RWPE1 (cell line): ENCODE measurements at places on chromosomes 2 and 18.

GRCh38 chr18:35474884-35475283 lies 22.9 kb downstream of the INO80C start:
- no peak for DNase-seq

DNA sequence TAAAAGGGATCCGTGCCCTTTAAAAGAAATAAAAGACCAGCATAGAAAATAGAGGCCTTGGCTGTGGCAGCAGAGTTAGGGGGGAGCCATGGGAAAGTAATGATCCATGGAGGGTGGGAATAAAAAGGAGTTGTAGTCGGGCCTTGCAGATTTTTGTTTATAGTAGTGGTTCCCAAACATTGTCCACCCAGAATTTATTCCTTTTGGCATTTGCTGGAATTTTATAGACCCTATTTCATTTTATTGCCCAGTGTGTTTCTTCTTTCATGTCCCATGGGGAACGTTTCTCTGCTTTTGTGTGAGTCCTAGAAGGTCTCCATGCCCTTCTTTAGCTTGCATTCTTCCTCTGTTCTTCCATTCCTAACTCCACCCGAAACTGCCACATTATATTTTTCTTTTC lies 222.2 kb downstream of the LTBP1 start:
- no peak for DNase-seq

GRCh38 chr2:23596316-23596885 lies 211.4 kb downstream of the KLHL29 start:
- DNase-seq = no peak

DNA sequence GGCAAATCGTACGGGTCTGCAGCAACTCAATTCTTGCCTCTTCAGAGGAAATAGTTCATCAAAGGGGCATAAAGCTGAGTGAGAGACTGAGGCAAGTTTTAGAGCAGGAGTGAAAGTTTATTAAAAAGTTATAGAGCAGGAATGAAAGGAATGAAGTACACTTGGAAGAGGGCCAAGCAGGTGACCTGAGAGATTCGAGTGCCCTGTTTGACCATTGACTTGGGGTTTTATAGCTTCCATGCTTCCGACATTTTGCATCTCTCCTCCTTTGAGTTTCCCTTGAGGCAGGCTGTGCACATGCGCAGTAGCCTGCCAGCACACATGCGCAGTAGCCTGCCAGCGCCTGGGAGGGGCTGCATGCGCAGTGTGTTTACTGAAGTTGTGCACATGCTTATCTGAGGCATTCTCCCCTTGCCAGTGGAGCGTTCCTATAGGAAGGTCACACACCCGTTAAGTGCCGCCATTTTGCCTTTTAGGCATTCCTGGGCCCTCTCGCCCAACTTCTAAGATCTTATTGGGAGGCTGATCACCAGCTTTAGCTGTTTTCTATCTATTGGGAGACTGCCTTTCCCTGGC lies 265.5 kb upstream of the MGAT5 start:
- DNase-seq = no peak

DNA sequence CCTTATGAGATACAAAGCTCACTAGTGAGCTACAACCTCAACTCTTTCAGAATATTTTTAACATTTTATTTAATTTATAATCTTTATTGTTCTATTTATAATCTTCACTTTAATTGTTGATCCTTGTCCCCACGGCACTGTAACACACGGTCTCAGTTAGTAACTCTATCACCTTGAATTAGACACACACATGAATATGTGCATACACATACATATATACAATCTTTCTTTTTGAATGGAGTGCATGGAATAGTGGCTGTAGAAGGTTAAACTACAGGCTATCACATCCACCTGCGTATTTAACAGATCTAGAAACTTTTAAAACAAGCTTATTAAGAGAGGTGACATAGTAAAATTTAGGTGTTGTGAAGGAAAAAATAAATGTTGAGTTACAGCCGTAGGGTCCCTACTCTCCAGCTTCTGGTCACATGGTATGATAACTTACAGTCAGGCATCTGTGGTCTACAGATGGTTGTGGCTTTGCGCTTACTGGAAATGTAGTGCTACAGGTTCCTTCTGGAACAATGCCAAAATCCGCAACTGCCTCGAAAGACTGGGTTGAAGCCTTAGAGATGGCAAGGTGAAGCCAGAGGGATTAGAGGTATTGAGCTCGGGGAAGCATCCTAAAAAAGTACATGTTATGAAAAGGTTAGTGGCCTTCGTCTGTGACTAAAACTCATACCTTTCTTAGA lies 1324.1 kb upstream of the SLC39A10 start:
- DNase-seq = no peak

- DNase-seq = no peak
Observed at GRCh38 chr2:121294881-121295840, 10.2 kb upstream of the TFCP2L1 start.

DNA sequence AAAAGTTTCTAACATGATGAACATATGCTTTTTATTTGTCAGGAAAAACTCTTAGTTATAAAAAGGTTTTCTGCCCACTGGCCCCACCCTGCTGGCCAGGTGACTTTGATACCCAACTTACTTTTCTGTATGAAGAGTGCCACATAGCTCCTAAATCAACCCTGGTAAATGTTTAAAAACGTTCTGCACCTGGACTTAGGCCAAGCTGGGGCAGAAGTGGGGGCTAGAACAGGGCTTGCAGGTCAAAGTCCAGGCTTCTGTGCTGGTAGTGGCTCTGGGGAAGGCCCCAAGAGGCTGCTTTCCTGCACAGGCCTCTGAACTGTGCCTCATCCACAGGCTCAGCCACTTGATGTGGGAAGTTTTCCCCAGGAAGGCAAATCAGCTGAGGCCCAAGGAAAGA lies 171.7 kb downstream of the ANKRD30B start:
- no peak for DNase-seq

- peak; percentile 81 for DNase-seq
Observed at GRCh38 chr2:121634354-121635307, 14.6 kb downstream of the CLASP1 start.

DNA sequence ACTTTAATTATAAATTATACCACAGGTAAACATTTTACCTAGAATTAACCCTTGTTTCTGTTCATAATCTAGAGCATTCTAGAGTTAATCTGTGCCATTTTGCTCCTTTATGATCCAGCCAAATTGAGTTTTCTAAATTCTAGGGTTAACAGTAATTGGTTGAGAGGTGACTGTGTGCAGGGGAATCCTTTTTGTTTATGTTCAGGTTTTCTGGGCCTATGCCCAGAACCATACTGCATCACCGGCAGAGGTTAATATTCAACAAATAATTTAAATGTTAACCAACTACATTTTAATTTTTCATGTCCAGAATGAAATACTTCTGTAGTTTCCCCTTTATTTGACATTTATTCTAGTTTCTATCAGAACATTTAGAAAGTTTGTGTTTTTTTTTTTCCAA lies 32.3 kb downstream of the CARF start:
- no peak for DNase-seq

- no peak for DNase-seq
Observed at GRCh38 chr18:51234117-51235008, 36.9 kb upstream of the MEX3C start.

- DNase-seq = no peak
Observed at GRCh38 chr2:47083886-47084687, 71.0 kb downstream of the STPG4 start.

DNA sequence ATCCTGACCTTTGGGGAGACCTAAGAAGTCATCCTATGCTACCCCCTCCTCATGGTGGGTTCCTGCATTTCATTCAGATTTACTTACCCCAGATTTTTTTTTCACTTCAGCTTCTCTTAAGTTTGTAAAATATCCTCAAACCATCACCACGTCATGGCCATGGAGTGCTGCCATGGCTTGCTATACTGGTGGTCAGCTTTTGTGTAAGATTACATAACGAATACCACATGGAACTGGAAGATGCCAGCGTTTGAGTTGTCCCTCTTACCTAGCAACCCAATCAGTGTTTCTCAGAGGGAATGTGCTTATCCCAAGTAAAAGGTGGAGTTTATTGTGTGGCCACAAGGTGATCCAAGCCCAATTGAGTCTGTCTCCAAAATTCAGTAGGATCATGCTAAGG lies 148.6 kb upstream of the ALPP start:
- DNase-seq = no peak

DNA sequence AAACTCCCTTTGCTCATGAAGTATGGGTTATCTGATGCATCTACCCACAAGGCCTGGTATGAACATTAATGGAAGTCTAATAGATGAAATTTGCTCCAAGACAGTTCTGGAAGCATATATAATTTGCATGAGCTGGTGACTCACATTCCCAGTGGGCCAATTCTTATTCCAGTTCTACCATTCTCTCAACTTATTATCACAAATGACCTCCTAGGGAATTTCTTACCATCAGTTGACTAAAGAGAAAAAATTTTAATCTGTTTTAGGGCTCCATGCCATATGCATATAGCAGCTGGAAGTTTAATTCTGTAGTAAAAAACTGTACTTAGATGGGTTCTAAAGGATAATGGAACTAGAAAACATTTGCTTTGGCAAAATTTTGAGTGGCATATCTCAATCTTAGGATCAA lies 165.2 kb upstream of the COL3A1 start:
- DNase-seq = no peak

GRCh38 chr2:238724728-238725127 lies 123.2 kb upstream of the TWIST2 start:
- no peak for DNase-seq

DNA sequence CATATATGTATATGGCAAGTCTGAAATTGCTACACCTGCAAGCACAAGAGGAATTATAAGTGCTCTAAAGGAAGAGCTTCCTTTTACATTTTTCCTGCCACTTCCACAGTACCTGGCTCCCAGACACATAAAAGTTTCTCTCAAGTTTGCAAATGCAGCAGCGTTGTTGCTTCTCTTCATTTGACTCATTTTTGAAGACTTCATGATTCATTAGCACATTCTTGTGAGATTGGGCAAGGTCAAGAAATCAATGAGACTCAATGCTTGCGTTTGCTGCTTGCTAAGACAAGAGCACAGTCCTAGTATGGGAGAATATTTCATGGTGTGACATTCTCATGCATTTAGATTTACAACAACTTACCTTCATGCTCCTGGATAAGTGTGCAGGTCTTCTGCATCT lies 42.6 kb upstream of the PDCL3 start:
- no peak for DNase-seq

DNA sequence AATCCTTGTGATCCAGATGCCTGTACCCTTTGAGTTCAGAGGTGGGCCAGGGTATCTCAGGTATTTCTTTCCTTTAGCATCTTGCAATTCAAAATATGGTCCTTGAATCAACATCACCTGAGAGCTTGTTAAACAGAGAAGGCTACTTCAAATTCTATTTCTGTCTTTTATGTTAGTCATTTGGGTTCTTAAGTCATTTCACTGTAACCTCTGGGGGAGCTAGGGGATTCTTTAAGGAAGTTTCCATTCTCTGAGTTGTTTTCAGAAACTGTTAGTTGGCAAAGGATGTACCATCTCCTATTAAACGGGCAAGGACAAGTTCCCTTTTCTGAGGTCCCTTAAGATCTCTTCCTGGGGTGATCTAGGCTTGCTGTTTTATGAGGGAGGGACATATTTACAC lies 16.6 kb downstream of the CFLAR start:
- DNase-seq = no peak

DNA sequence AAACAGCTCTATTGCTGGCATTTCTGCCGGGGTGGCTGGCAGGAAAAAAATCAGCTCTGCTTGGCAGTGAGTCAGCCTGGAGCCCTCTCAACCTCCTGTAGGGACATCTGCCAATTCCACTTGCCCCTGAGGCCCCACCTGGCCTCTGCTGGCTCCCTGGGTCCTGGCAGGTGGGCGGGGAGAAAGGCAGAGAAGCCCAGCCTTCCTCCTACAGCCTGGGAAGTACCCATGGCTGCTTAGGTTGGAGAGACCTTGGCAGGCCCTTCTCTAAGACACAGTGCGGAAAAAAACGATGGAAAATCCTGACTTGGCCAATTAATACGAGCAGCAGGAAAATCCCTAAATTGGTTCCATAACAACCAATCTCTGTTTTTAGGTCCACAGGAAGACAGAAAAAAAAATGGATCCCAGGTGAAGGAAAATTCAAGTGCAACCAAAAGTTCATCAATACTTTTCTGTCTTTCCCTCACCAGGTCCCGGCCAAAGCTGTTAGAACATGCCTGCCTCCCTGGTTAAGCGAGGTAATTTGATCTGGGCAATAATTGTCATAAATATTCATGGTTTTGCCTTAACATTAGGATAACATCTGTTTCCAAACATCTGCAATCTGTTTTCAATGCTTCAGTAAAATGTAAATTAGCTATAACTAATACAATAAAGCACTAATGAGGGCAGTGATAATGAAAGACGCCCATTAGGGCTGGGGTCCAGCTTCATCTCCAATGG lies 245.9 kb downstream of the TFCP2L1 start:
- DNase-seq = peak; percentile 81

- DNase-seq = peak; percentile 0
Observed at GRCh38 chr18:29123706-29124530, 947.0 kb upstream of the CDH2 start.

GRCh38 chr18:56065086-56065485 lies 477.1 kb upstream of the TCF4 start:
- DNase-seq = no peak

GRCh38 chr2:149908726-149909683 lies 321.4 kb upstream of the MMADHC start:
- DNase-seq = no peak

GRCh38 chr2:20611077-20611843 lies 39.6 kb downstream of the HS1BP3 start:
- no peak for DNase-seq

DNA sequence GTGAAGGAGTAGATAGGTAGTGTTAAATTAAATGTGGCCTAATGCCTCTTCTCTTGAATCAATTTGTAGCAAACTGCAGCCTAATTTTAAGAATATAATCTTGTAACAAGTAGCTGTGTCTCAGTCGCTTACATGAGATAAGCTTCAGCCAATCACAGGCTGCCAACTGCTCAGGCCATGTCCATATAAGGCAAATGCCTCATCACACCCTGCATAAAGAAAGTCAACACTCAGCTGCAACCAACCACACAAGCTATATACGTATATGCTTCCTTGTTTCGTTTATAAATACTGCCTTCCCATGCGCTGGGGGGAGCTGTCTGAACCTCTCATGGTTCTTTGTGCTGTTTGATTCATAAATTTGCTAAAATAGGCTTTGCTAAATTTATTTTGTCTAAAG lies 476.3 kb downstream of the TRIB2 start:
- no peak for DNase-seq

GRCh38 chr18:44798433-44799048 lies 117.9 kb downstream of the SETBP1 start:
- no peak for DNase-seq

GRCh38 chr2:59774821-59775433 lies 778.5 kb downstream of the BCL11A start:
- DNase-seq = no peak

GRCh38 chr2:216133397-216133796 lies 24.2 kb downstream of the XRCC5 start:
- no peak for DNase-seq

- DNase-seq = no peak
Observed at GRCh38 chr2:60371681-60372080, 181.8 kb downstream of the BCL11A start.

DNA sequence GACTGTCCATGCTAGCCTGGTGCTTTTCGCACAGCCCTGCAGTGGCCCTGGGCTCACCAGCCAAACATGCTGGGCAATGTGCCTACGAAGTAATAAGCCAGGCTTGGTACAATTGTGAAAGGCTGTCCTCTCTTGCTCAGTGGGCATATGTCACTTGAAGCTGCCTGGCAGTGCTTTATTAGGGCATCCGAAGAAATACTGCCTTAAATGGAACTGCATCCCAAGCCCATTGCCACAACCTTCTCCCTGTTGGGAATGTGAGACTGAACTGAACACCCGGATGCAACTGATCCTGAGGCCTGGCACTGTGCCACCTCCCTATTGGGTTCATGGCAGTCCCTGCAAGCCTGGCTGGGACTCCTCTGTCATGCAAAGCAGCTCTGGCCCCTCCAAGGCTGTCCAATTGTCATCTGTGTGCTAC lies 15.9 kb downstream of the CAPG start:
- no peak for DNase-seq
